A549 treated with AZD2906 at 1 μM for 4 hours (cell line): ENCODE measurements at places on chromosomes 16 and 17. TPM values are rescaled to one million over a fixed set of nuclear protein-coding genes. Genes with fewer than 3 reads are reported as not detected.

The CASKIN2 gene
- 8.1 to 13.8 TPM (median 10.4 TPM) in 5 replicates for total RNA-seq

The TMEM92 gene
- 14.3 to 19.6 TPM (median 17.0 TPM) in 5 replicates for total RNA-seq

The NR1D1 gene
- 8.3 to 10.8 TPM (median 10.0 TPM) in 5 replicates for total RNA-seq

The ORC6 gene
- total RNA-seq = 38.1 to 44.3 TPM (median 40.6 TPM) in 5 replicates

The KLHL10 gene
- 0.05 to 0.08 TPM in 2 of 5 replicates, not detected in the others for total RNA-seq

The XYLT2 gene
- 20.8 to 23.3 TPM (median 21.9 TPM) in 5 replicates for total RNA-seq

The SLC35G6 gene
- total RNA-seq = not detected in 5 replicates

The SEC14L5 gene
- 0.01 to 0.03 TPM (median 0.03 TPM) in 5 replicates for total RNA-seq

The GPRC5C gene
- 45.9 to 65.0 TPM (median 59.4 TPM) in 5 replicates for total RNA-seq

The DYNC1LI2 gene
- 39.0 to 57.7 TPM (median 46.9 TPM) in 5 replicates for total RNA-seq

The CSNK2A2 gene
- total RNA-seq = 49.2 to 65.9 TPM (median 51.6 TPM) in 5 replicates

The METTL23 gene
- 54.0 to 64.4 TPM (median 59.5 TPM) in 5 replicates for total RNA-seq

The CTRL gene
- 1.2 to 1.9 TPM (median 1.5 TPM) in 5 replicates for total RNA-seq

The ARHGAP44 gene
- total RNA-seq = 2.2 to 2.7 TPM (median 2.3 TPM) in 5 replicates

The HEATR9 gene
- total RNA-seq = not detected in 5 replicates

The HS3ST2 gene
- not detected in 5 replicates for total RNA-seq
